BJ (cell line): ENCODE measurements at places on chromosomes 6 and 20. TPM values are rescaled to one million over a fixed set of nuclear protein-coding genes. Genes with fewer than 3 reads are reported as not detected.

GRCh38 chr6:102488729-102489128 is 1095.2 kb downstream of the GRIK2 start:
- no peak for DNase-seq

DNA sequence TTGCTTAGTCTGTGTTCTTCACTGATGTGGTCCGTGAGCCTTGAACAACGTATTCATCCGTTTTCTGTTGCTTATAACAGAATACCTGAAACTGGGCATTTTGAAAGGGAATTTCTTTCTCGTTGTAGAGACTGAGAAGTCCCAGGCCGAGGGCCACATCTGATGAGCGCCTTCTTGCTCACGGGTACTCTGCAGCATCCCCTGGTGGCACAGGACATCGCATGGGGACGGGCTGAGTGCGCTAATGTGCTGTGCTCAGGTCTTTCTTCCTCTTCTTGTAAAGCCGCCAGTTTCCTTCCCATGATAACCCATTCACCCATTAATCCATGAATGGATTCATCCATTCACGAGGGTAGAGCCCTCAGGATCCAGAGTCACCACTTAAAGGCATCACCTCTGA is 161.0 kb downstream of the NFATC2 start:
- no peak for DNase-seq

DNA sequence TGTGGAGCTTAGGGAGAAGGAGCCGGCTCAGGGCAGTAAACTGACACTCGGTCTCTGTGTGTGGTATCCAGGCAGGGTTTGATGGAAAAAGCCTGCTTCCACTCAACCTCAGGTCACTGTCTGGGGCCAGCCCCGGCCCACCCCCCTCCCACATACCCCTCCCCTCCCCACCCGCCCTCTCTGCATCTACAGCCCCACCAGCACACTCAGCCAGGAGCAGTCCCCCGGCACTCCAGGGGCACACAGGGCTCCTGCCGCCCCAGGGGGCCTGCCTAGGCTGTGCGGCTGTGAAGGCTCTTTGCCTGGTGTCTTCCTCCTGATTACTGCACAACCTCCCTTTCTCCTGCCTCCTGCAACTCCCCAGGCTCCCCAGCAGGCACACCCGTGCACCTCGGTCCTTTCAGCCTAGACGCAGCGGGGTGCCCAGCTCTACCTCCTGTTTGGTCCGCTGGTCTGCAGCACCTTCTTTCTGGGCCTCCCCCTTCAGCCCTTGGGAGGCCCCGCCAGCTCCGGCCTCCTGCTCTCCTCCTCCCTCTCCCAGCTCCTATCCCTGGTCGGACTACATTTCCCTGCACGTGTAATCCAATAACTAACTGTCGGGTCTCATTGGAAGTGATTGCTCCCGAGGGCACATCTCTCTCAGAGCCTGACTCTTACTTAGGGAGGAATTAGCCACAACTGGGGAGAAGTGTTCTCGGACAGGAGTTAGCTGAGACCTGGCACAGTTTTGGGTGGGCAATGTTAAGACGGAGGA is 1.3 kb upstream of the FOXF2 start:
- DNase-seq: no peak

DNA sequence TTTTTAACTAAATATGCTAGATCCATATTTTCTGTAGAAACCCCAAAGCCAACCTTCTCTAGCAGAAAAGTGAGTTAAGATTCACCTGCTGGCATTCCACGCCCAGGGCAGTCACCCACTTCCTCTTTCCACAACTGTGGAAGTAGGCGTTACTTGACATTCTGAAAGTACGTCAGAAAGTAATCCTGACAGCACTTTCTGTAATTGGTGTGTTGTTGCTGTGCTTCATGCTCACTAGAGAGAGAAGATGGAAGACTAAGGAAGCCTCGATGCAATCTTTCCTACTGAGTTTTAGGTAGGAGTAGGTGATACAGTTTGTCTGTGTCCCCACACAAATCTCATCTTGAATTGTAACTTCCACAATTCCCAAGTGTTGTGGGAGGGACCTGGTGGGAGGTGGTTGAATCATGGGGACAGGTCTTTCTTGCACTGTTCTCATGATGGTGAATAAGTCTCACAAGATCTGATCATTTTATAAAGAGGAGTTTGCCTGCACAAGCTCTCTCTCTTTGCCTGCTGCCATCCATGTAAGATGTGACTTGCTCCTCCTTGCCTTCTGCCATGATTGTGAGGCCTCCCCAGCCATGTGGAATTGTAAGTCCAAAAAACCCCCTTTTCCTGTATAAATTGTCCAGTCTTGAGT is 101.1 kb downstream of the MAP3K7 start:
- no peak for DNase-seq

DNA sequence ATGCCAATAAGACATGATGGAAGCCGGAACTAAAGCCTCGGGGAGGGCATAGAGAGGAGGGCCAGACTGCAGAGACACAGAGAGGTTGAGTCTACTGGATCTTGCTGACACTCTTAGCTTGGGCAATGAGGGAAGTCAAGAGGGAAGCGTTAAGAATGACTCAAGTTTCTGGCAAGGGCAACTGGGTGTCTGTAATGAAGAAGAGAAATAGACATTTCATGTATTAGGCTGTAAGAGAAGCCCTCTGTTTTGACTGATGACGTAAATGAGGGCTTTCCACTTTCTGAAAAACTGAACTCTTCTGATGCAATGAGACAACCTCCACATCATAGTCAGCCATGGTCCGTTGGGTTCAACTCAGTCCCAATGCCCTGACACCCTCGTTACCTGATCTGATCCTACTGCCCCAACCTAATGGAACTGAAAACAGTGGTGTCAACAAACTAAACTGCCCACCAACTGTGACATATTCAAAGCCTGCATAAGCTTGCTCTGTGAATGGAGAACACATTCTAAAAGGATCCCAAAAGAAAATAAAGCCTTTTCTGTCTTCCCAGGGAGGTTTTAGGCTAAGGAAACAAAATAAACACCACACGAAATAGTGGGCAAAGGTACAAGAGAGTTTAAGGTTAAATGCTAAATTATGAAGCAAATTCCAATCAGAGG is 45.8 kb upstream of the PNRC1 start:
- DNase-seq: no peak

Gene FAXC
- 3.8 and 5.1 TPM in 2 replicates for polyA plus RNA-seq
